Activated T-helper 1 cell treated with anti-CD3 and anti-CD28 coated beads, Interleukin-12 subunit alpha, Interleukin-12 subunit beta, Interleukin-2, Interleukin-4 antibody, amounts not matched to agents 30 ng/mL and 10 ng/mL and 1 ng/mL, durations not matched to agents 14 hours and 24 hours and 36 hours (primary cell): ENCODE measurements at places on chromosomes 11 and 22.

- peaks cover 7% of the 10 kb centered on the region for H3K4me1 ChIP-seq
- no peaks in the 10 kb centered on the region for H3K36me3 ChIP-seq
- no peak overlapping the region for H3K4me3 ChIP-seq
Measured at GRCh38 chr11:69104212-69104855, 51.4 kb upstream of the SMIM38 start.

DNA sequence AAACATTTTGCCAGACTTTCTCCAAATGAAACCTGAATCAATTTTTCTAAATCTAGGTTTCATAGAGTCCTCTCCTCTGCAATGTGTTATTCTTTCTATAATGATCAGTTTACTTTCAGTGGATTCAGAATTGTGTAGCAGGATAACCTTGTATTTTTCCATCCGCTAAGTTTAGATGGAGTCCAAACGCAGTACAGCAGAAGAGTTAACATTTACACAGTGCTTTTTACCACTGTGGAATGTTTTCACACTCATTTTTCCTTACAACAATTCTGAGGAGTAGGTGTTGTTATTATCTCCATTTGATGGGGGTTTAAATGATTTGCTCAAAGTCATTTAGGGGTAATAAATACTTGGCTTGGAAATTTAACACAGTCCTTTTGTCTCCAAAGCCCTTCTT lies 9.6 kb downstream of the RAG1 start:
- no peaks in the 10 kb centered on the region for H3K36me3 ChIP-seq
- H3K4me3 ChIP-seq: no peak overlapping the region
- no peaks in the 10 kb centered on the region for H3K4me1 ChIP-seq
- H3K27me3 ChIP-seq: peaks cover 13% of the 10 kb centered on the region
- no peak overlapping the region for H3K27ac ChIP-seq

- H3K4me1 ChIP-seq: no peaks in the 10 kb centered on the region
- H3K36me3 ChIP-seq: no peaks in the 10 kb centered on the region
- H3K27ac ChIP-seq: no peak overlapping the region
- no peak for DNase-seq
- H3K4me3 ChIP-seq: no peak overlapping the region
- H3K27me3 ChIP-seq: peaks cover 4% of the 10 kb centered on the region
Measured at GRCh38 chr11:8365216-8365941, 101.7 kb upstream of the LMO1 start.

DNA sequence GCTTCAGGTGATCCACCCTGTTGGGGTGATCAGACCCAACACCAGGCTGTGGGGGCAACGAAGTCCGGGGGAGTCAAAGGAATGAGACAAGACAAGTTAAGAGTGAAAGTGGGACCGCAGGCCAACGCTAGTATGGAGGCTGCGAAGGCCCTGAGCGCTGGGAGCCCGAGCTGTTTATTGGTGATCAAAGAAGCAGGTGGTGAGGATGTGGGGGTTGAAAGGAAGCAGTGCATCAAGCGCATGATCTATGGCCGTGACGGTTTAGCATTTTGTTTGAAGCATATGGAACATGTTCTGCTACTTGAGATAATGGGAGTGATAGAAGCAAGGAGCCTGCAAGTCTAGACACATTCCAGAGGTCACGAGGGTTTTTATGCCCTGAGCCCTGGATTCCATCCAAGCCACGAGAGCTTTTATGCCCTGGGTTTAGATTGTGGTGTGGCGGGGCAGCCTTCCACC lies 49.5 kb downstream of the MCHR1 start:
- H3K27ac ChIP-seq: peak overlapping the region; percentile 90
- peak; percentile 53 for DNase-seq
- H3K4me1 ChIP-seq: peaks cover 48% of the 10 kb centered on the region
- H3K27me3 ChIP-seq: no peaks in the 10 kb centered on the region
- H3K4me3 ChIP-seq: peak overlapping the region; percentile 46

GRCh38 chr11:17760102-17761029 lies 25.8 kb downstream of the KCNC1 start:
- H3K4me3 ChIP-seq: no peak overlapping the region
- no peaks in the 10 kb centered on the region for H3K4me1 ChIP-seq
- H3K27me3 ChIP-seq: no peaks in the 10 kb centered on the region
- H3K36me3 ChIP-seq: no peaks in the 10 kb centered on the region
- no peak for DNase-seq
- H3K27ac ChIP-seq: no peak overlapping the region

DNA sequence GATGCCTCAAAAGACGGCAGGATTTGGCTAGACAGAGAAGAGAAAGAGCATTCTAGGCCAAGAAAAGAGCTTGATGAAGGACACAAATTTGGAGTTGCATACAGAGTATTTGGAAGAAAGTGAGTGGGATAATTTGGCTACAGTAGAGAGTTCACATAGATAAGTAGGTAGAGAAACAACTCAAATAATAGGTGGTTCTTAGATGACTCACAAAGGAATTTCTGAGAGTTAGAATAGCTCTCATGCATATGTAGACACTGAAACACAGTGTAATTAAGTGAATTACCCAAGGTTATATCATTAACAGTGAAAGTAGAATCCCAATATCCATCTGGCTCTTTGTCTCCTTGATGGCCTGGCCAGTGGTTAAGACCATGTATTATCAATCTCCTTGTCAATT lies 228.6 kb upstream of the DDI1 start:
- no peak overlapping the region for H3K27ac ChIP-seq
- no peaks in the 10 kb centered on the region for H3K27me3 ChIP-seq
- H3K4me1 ChIP-seq: no peaks in the 10 kb centered on the region
- no peak for DNase-seq
- no peaks in the 10 kb centered on the region for H3K36me3 ChIP-seq
